ENCODE measurements at places on chromosomes 2 and 18.

DNA sequence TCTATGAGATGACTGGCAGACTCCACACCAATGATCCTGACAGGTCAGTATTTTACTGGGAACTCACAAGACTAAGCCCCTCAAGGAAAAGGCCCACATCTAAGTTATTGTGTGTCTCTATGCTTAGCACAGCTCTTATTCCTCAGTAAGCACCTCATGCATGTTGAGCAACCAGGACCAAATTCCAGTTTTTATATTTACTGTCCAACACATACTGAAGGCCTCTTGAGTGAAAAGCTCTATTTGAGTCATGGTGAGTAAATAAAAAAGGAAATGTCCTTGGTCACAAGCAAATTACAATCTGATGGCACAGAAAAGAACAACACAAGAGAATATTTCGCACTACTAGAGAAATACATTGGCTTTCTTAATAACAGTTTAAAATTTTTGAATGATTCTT lies 87.9 kb upstream of the ETAA1 start:
- no peak for DNase-seq

GRCh38 chr2:97935719-97936161 lies 60.0 kb downstream of the TMEM131 start:
- DNase-seq, result no peak

DNA sequence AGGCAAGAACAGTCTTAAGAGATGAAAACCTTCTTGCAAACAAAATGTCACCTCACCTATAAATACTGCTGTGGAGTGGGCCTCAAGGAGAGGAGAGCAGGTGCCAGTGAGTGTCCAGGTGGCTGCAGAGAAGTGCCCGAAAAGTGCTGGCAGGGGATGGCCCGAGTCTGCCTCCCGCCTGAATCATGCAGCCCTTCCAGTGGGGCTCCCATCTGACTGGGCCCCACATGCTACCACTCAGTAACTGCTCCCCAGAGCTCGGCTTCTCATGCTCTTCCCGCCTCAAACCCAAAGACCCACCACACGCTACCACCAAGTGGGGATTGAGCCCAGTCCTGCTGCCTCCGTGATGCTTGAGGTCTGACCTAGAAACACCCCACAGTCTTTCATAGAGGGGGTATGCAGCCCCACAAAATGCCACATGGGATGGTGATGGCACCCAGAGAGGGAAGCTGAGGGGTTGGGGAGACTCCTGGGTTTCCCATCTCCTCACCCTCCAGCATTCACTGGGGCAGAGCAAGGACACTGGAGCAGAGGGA lies 7.4 kb downstream of the HS6ST1 start:
- no peak for DNase-seq

GRCh38 chr18:22385718-22386117 lies 32.0 kb downstream of the CTAGE1 start:
- no peak for DNase-seq
